ENCODE measurements at places on chromosomes 1 and 21.

- no peak for DNase-seq
These were observed 8.7 kb upstream of the OXCT2 start for GRCh38 chr1:39779821-39780220.

GRCh38 chr1:205430696-205431305 lies 8.9 kb upstream of the LEMD1 start:
- no peak for DNase-seq

DNA sequence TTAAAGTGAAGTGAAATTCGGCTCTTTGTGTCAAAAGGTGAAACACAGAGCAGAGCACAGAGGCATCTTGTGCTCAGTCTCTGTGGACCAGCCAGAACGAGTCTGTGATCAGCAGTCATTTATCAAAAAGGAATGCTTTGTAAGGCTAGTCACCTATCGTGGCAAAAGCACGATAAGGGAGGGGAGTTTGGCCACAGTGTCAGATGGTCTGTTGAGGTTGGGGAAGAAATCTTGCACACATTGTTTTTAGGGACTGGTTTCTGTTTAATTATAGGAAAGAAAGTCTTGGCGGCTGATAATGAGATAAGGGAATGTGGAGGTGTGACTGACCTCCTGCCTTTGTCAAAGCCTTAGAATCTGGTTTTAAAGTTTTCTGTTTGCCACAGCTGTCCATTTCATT lies 58.2 kb upstream of the KIAA1614 start:
- DNase-seq = no peak

DNA sequence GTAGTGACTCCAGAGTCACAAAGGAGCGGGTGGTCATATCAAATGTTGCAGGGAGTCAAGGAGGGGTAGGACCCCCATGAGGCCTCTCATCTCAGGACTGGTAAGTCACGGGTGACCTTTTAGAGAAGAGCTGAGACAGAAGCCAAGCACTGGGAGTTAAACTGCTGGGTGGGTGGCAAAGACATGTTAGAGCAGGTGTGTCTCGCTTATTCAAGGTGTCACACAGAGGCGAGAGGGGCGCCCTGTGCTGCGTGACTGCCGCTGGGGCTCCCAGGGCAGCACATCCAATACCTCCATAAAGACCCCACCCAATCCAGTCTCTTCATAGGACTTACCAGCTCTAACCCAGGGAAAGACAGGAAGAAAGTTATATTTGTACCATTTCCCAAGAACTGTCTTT lies 15.2 kb downstream of the CASQ2 start:
- no peak for DNase-seq

- DNase-seq = no peak
These were observed 20.5 kb downstream of the CD84 start for GRCh38 chr1:160558660-160559380.

DNA sequence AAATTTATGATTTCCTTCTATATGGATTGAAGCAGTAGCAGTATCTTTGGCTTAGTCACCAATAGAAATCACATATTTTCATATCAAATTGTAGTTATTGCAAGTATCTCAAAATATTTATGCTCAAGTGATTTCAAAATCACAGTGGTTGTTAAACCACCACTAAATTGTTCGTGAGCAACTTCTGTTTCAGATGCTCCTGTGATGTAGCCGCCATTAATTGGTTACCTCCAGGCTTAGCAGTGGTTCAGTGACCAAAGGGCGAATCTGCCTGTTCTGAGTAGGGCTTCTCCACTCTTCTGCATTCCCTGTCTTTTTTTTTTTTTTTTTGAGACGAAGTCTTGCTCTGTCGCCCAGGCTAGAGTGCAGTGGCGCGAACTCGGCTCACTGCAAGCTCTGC lies 1.9 kb upstream of the CNKSR1 start:
- no peak for DNase-seq

DNA sequence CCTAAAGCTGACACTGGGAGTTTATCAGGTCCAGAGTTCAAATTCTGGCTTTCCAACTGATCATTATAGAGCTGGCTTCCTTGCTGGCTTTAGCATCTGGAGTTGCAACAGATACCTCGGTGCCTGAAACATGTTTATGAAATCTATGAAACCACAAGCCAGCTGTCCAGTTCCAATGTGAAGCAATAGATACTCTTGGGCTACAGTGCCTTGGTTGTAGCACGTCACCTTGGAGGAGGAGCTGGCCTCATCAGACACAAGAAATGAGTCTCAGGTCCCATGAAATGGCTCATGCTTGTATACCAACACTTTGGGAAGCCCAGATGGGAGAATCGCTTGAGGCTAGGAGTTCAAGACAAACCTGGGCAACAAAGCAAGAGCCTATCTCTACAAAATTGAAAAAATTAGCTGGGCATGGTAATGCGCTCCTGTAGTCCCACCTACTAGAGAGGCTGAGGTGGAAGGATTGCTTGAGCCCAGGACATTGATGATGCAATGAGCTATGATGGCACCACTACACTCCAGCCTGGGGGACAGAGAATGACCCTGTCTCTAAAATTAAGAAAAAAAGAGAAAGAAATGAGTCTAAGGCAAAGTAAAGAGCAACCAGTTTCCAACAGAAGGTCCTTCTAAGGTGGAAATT lies 132.5 kb upstream of the ZNF648 start:
- DNase-seq = no peak

GRCh38 chr21:42466700-42467099 lies 29.3 kb downstream of the RSPH1 start:
- no peak for DNase-seq

DNA sequence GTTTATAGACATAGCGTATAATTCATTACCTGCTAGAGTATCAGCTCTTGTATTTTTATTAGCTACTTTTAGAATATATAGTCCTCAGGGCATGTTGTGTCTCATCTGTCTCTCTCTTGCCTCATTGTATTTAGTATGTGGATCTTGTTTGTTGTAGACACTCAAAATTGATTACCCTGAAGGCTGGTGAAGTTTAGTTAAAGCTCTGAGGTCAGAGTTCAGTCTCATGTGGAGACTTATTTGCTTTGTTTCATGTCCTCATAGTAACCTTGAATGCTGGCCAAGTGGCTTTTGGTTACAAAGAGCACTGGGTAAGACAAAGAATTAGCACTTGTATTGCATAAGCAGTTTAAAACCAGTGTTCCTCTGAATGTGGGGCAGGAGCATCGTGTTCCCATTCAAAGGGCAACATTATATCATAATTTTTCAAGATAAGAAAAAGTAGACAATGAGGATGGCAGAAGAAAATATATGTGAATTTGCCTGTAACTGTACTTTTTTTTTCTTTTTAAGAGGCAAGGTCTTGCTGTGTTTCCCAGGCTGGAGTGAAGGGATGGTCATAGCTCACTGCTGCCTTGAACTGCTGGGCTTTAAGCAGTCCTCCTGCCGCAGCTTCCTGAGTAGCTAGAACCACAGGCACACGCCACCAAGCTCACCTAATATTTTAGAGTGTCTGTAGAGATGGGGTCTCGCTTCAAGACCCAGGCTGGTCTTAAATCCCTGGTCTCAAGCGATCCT lies 17.4 kb downstream of the CNST start:
- DNase-seq = no peak

- peak; percentile 89 for DNase-seq
These were observed 41.6 kb upstream of the AGL start for GRCh38 chr1:99808391-99809115.

DNA sequence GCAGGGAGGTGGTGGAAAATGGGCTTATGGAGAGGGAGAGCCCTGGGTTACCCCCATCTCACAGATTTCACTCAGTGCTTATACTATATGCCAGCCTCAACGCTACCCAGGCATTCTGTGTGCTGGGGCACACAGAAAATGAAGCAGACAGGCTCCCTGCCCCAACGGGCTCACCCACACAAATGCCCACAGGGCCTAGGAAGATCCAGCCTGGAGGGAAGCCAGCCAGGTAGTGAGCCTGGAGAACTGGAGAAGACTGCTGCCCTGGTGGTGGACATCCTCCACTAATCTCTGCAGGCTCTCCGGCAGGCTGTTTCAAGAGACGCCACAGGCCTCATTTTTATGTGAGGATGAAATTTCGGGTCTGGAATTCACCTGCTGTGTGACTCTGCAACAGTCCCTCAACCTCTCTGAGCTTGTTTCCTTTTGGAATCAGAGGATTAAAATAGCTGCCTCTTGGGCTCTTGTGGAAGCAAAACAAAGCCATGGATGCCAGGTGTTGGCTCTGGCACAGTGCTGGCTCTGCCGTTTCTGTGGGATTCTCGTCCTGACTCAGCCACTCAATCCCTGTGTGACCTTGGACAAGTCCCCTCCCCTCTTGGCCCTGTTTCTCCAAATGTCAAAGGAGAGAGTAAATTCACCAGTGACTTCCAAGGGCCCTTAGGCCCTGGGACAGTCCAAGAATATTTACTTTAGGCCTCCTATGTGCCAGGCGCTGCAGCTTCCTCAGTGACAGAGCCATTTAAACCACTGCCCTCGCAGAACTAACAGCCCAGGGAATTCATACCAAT lies 3.6 kb downstream of the PAQR7 start:
- no peak for DNase-seq

GRCh38 chr1:94697839-94698238 lies 122.3 kb upstream of the SLC44A3 start:
- no peak for DNase-seq

DNA sequence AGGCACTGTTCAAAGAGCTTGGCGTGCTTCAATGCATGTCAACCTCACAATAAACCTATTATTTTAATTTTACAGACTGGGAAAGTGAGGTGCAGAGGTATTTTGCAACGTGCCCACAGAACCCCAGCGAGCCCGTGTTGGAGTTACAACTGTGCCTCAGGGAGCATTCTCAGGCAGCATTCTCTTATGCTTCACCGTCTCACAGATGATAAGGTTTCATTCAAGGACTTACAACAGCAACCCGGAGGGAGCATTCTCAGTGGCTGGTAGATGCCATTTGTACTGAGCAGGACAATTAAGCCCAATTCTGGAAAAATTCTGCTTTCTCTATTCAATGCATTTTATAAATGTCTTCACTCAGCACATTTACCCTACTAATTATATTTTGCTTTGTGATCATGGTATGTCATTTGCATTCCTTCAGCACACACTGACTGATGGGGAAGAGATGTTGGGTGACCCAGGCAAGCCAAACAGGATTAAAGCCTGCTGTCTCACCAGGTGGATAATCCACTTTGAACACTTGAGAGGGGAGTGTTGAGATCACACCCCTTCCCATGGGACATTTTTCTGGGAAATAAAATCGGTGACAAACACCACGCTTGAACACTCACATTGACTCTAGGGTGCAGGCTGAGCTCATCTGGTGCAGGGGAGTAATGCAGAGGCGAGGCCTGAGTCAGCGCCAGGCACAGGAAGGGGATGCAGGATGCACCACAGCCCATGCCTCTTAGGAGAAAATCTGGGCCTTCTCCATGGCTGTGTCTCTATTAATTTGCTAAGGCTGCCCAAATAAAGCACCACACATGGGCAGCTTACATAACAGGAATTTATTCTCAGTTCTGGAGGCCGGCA lies 113.9 kb downstream of the CLIC6 start:
- no peak for DNase-seq

GRCh38 chr1:247146671-247147070 lies 25.1 kb downstream of the ZNF124 start:
- no peak for DNase-seq

- DNase-seq = no peak
These were observed 427.8 kb upstream of the ZP4 start for GRCh38 chr1:238318294-238319110.

DNA sequence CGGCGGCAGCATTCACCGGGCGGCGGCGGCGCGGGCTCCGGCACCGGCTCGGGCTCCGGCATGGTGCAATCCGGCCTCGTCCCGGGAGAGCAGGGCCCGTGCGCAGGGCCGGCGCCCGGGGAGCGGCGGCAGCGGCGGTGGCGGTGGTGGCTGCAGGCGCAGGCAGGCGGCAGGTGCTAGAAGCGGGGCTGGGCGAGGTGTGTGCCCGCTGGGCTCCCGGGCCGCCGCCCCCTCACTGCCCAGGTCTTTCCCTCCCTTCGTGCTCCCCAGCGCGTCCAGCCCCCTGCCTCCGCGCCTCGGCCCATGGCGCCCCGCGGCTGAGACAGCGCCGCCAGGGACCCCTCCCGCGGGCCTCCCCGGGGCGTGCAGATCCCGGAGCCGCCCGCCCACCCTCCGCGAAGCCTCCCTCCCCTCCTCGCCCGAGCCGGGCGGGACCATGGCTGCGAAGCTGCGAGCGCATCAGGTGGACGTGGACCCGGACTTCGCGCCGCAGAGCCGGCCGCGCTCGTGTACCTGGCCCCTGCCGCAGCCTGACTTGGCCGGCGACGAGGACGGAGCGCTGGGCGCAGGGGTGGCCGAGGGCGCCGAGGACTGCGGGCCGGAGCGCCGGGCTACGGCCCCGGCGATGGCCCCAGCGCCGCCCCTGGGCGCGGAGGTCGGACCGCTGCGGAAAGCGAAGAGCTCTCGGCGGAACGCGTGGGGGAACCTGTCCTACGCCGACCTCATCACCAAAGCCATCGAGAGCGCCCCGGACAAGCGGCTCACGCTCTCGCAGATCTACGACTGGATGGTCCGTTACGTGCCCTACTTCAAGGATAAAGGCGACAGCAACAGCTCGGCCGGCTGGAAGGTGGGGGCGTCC lies 492 bp downstream of the FOXO6 start:
- DNase-seq = no peak

DNA sequence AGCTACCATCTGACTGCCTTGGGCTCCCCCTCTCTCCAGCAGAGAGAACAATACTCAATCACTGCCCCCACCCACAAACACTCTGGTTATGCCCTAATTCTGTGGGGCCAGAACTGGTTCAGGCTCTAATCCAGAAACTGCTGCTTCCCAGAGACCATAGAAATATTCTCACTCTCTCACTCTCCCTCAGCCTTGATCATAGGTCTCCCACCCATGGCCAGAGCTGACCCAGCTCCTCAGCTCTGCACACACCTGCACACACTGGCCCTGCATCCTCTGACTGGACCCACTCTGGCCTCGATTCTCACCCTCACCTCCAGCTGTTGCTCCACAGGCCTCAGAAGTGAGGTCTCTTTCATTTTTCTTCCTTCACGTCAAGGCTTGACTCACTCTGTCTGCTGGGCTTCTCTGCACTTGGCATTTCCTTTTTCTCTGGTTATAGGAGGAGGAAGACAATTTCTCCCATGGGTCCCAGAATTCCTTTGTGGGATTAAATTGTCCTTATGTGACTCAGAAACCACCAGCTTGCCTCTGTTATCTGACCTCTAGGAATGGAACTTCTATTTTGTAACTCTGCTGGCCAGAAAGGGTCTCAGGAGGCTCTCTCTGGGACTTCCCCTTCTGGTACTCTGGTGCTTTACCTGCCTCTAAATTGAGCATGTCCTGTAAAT lies 15.6 kb upstream of the ZMYM6 start:
- no peak for DNase-seq

- DNase-seq = peak; percentile 68
These were observed 45.7 kb upstream of the PRDX6 start for GRCh38 chr1:173431304-173432045.

All from forelimb muscle (tissue), 1 donor.